ENCODE measurements at places on chromosomes 1 and 21.

GRCh38 chr21:45404730-45405270 is at the start of gene COL18A1:
COL18A1 (plus strand) TSS chr21:45405165; CDS start chr21:45405231, 66 bp downstream.
- no peak for DNase-seq

- no peak for DNase-seq
Measured at GRCh38 chr1:80656641-80657040, 1144.1 kb upstream of the ADGRL2 start.

DNA sequence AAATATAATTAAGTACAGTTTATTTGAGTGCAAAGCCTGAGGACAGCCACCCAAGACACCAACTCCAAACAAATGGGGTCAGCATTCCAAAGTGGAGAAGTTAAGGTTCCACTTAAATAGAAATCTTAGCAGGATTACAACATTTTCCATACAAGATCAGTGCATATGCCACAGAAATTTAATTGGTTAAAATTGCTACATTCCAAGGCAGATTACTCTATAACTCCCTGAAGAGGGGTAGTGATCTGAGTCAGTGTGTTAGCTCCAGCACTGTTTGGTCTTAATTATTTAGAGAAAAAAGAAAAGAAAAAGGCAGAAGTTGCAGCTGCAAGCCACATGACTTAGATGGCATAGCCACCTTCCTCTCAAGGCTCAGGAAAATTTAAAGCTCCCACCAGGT is 297.5 kb downstream of the HHIPL2 start:
- DNase-seq = no peak

GRCh38 chr1:84985365-84985764 is 11.5 kb downstream of the MCOLN2 start:
- DNase-seq = no peak

GRCh38 chr1:217191441-217191840 is 439.4 kb downstream of the GPATCH2 start:
- no peak for DNase-seq

GRCh38 chr1:211492511-211493132 is 660 bp upstream of the RD3 start:
- no peak for DNase-seq

- no peak for DNase-seq
Measured at GRCh38 chr1:13487143-13487868, 26.5 kb downstream of the LRRC38 start.

DNA sequence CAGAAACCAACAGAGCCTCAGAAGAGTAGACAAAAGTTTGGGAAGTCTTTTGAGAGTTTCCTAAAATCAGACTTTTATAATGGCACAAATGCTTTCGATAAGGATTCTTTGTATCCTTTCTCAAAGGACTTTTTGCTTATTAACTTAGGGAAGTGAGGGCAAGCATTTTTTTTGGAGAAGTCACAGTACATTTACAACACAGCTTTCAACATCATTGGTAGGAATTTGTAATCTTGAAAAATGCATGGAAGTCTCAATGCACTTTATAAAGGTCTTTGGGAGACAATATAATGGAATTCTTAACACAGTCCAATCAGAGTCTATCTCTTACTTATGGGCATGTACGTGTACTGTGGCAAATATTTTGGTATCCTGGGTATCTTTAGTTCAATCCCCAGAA is 325.8 kb upstream of the NR5A2 start:
- DNase-seq = no peak

- no peak for DNase-seq
Measured at GRCh38 chr1:27971674-27972073, 11.9 kb downstream of the XKR8 start.

- DNase-seq = no peak
Measured at GRCh38 chr1:20712215-20712577, 5.6 kb downstream of the KIF17 start.

DNA sequence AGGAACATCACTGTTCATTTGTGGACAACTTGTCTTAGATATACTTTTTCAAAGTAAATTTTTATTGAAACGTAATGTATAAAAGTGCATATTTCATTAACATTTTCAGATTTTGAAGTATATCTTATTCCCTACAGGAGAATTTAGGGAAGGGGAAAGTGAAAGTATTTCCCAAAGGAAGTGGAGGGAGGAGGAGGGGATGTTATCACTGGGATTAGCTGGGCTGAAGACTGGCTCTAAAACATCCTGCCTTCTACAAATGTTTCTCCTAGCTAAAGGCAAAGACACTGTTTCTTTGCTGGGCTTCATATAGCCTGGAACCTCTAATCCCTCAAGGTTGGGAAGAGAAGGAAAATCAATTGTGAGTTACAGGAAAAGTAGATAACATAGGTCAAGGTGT is 7.1 kb upstream of the ZNF697 start:
- no peak for DNase-seq

- DNase-seq = no peak
Measured at GRCh38 chr1:246609632-246610031, 43.4 kb downstream of the CNST start.

DNA sequence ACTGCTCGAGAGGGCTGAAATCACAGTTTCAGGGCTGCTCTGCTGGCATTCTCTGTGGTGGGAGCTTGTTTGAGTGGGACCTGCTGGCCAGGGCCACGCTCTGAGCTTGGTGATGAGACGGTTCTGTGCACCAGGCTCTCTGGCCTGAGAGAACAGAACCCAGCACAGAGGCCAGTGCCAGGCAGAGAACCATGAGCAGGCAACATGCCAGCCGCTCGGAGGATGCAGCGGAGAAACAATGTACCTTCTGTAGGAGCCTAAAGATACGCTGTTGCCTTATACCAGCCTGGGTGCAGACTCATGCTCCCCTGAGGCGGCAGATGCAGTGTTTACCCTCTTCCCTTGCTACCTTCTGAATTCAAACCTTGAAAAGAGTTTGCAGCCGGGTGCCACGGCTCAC is 10.0 kb downstream of the C2CD2 start:
- DNase-seq = no peak

GRCh38 chr1:64550946-64551605 is 81.1 kb downstream of the CACHD1 start:
- no peak for DNase-seq

DNA sequence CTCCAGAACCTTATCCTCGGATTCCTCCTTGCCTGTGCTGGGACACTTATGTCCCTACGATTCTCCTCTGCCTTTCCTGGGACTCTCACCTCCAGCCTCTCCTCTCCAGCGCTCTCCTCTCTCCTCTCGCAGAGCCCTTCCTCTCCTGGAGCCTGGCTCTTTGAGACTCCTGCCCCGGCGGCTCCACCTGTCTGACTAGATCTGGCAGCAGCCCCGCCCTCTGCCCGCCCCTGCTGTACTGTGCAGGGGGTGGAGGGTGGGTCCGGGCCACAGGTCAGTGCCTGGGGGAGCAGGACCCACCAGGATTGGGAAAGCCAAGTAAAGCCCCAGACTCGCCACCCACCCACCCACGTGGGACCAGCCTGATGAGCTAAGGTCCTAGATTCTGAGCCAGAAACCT is 1.6 kb downstream of the ELOVL1 start:
- DNase-seq = no peak

DNA sequence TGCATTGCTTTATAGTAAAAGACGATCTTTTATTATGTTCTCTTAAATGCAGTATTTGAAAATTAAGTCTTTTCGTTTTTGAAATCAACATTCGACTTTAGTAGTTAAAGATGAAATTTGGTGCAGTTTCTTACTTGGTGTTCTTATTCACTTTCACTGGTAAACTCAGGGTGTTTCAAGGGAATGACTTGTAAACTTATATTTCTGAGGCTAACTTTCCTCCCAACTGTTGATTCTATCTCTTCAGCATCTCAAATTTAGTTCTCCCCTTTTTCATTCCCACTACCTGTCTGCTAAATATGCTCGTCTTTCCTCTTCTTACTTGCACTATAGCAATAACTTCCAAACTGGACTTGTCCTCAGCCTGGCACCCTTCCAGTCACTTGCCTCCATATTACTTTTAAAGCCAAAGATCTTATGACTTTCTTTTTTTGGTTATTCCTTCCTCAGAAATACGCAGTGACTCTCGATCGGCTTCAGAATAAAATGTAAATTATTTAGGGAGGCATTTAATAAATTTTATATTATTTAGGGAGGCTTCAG is 988 bp downstream of the SLC35A3 start:
- no peak for DNase-seq

DNA sequence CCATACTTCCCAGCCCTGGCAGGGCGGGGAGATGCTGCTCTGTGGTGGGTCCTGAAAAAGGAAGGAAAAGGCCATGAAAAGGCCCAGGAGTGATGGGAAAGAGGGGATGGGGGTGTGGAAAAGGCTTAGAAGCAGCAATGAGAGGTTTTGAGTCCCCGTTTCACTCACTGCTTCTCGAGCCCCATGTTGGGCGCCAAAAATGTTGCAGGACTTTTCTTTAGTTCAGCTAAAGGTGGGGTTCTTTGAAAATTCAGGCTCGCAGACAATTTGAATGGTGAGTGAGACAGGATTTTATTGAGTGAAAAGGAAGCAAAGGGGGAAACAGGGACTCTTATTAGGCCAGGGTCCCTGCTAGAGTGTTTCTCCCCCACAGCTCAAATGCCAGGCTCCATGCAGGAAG is 93.1 kb downstream of the MRPS6 start:
- no peak for DNase-seq

GRCh38 chr1:151680826-151681225 is 35.8 kb downstream of the CELF3 start:
- no peak for DNase-seq

DNA sequence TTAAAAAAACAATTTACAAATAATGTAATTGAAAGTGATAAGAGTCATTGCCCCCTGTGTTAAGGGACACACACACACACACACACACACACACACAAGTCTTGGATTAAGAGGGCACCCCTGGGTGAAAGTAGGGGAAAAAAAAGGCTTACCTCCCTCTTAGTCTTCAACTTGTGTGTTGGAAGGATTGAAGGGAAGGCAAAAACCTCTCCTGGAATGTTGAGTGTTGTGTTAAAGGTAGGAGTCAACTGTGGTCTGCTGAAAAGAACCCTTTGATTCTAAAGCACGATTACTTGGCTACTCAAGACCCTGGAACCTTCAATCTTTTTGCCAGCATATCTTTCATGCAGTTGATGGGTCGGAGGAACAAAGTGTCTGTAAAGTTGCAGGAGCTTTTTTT is 6.4 kb downstream of the PBX1 start:
- no peak for DNase-seq

- DNase-seq = no peak
Measured at GRCh38 chr1:221774054-221774842, 32.4 kb upstream of the DUSP10 start.

DNA sequence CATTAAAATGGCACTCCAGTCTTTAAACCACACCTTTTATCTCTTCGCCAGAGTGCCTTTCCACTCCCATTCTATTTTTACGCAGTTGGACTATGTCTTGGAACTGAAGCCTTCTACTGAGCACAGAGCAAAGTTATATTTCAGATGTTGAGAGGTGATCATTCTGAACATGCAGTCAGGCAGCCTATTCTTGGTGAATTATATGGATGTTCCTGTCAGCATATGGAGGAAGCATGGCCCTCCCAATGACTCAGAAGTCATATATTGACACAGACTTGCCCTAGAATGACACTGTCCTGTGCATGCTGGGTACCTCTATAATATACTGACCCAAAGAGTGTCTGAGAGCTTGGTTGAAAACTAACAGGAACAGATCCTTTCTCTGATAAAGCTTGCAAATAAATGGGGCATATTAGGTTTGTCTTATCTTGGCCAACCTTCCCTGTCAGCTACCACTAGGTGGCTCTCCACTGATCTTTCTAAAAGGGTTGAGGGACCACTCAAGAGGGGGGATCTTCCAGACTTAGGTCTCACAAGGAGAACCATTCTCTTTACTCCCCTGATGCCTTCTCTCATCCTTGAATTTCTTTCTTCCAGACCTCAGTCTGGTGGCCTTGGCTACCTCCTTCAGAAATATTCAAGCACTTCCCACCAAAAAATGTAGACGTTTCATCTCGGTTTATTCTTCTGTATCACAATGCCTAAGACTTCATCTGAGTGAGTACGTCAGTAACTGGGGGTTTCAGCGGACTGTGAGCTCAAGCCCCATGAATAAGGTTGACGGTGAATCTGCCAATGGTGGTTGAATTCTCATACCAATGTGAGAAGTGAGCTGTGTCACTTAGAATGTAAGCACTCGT is 11.8 kb upstream of the ALG14 start:
- no peak for DNase-seq

DNA sequence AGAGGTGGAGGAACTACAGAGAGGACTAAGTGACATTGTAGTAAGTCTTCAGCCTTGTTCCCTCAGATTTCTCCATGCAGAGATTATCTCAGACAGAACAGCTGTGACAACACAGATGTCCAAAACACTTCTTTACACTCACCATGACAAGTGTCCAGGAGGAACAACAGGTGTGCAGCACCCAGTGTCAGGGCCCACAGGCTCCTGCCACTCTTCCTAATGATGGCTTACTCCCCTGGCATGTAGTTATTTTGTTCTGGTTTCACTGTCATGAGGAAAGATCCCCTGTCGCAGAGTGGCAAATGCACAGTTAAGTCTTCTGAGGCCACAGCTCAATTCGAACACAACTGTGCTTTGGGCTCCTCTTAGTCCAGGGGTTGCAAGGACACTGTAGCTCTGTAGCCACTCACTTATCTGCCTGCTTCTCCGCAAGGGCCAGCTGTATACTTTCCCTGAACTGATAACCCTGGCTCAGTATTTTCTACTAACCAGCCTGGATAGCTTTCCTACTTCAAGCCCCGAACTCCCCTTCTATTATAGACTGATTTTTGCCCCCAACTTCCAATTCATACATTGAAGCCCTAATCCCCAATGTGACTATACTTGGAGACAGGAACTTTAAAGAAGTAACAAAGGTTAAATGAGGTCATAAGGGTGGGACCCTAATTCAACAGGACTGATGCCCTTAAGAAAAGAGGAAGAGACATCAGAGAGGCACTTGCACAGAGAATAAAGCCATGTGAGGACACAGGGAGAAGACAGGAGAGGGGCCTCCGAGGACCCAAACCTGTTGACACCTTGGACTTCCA is 11.1 kb downstream of the PDZK1 start:
- DNase-seq = no peak

GRCh38 chr1:97640677-97641076 is 280.2 kb downstream of the DPYD start:
- DNase-seq = no peak

DNA sequence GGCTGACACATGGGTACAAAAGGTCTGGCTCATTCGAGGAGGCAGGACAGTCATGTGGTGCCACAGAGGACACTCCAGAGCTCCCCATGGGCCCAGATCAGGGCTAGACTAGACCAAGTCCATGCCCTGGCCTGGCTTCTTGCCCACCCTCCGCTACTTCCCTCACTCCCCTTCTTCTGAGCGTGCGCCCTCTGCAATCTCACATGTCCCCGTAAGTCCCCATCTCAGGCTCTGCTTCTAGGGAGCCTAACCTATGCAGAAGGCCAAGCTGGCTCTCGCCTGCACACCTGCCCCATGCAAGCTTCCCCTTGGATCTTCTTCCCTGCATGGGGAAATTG is 553.6 kb downstream of the PTPRU start:
- DNase-seq = no peak

DNA sequence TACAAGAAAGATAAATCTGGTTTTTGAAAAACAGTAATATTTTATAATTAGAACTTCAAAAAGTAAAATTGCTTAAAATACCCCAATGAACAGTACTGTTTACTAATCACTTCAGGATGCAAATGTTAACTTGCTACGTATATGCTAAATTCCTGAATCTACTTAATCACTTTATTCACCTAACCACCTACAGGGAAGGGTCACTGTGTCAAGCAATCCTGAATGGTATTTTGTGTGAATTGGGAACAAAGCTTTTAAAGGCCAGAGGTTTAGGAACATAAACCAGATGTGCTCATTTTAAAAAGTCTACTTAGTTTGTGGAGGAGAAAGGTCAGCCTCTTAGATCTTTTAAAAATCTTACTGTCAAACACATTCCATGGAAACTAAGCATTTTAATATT is 1143.0 kb upstream of the ADGRL2 start:
- DNase-seq = no peak

GRCh38 chr1:3019007-3019515 is 2.2 kb upstream of the ACTRT2 start:
- no peak for DNase-seq

Data from stimulated activated CD8-positive, alpha-beta memory T cell treated with anti-CD3 and anti-CD28 coated beads, Interleukin-4, amount 100 ng/mL, for 4 hours (primary cell).